ENCODE measurements at places on chromosomes 2 and 18.

- H3K4me1 ChIP-seq, result no peaks in the 10 kb centered on the region
- no peak for DNase-seq
- no peaks in the 10 kb centered on the region for H3K36me3 ChIP-seq
- no peaks in the 10 kb centered on the region for H3K27me3 ChIP-seq
- H3K4me3 ChIP-seq, result no peak overlapping the region
Measured at GRCh38 chr2:45119038-45119437, 109.8 kb upstream of the SIX2 start.

DNA sequence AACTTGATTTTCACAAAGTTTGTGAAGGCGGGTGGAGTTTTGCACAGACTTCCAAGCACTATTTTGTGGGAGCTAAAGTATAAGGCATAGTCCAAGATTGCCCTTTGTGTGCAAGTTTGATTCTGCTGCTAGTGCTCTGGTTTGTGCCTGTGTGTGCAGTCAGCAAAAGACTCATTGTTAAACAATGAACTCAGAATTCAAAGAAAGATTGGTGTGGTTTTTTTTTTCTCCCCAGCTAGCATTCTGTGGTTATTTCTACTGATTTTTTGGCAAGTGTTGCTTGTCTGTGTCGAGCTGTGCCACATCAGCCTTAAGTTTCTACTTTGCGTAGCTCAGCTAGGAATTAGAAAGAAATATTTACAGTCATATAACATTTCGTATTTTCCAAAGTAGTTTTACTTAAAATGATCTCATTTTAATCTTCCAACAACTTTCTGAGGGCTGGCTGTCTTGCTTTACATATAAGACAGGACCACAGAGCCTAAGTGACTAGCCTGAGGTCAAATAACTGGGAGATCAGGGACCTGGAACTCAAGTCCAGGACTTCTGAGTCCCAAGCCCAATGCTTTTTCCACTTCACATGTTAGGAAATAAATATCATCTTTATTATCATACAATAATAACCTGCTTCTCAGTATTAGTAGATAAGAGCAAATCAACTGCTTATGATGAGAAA, 69.8 kb downstream of the BABAM2 start:
- H3K4me3 ChIP-seq, result peak overlapping the region; percentile 24
- H3K27ac ChIP-seq, result peak overlapping the region; percentile 90
- no peak for DNase-seq
- H3K36me3 ChIP-seq, result no peaks in the 10 kb centered on the region
- H3K4me1 ChIP-seq, result peaks cover 32% of the 10 kb centered on the region
- no peaks in the 10 kb centered on the region for H3K27me3 ChIP-seq

DNA sequence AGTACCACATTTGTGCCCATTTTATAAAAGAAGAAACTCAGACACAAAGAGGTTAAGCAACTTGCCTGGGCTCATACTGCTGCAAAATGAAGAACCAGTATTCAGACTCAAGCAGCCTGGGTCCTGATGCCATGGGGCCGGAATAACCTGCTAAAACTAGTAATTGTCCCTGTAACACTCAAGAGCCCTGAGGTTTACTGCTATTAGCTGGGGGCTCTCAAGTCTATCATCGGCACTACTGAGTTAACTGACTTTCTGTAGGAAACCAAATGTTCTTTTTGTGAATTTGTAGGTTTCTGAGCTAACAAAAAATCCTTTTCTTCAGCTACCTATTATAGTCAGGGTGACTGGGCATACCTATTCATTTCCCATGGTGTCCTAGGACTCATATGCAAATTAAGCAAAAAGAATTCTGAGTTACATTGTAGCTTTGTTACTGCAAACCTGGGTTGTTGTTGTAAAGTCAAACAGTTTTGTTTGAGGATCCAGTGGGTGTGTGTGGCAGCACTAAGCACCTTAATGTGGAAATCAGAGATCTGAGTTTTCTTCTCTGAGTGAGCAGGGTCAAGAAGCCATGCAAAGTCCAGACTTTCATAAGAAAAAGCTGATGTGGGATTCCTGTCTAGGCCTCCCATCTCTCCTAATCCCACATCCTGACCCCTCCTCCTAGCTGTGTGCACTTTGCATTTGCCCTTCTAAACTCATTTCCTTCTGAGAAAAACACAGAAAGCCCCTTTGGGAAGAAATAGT, 72.4 kb upstream of the TNP1 start:
- H3K27me3 ChIP-seq, result no peaks in the 10 kb centered on the region
- no peaks in the 10 kb centered on the region for H3K36me3 ChIP-seq
- DNase-seq, result no peak
- H3K4me1 ChIP-seq, result peaks cover 14% of the 10 kb centered on the region
- no peak overlapping the region for H3K4me3 ChIP-seq

DNA sequence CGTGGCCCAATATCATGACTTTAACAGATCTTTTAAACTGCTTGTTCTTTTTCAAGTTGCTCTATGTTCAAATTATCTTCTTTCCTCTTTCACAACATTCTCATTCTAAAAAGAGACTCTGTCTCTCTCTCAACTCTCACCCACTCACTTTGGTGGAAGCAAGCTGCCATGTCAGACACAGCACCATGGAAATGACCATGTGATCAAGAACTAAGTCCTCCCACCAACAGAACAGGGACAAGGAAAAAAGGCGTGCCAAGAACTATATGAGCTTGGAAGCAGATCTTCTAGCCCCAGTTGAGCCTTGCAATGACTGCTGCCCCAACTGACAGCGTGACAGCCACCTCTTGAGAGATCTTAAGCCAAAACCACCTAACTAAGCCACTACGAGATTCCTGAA, 23.9 kb downstream of the BAZ2B start:
- peaks cover 11% of the 10 kb centered on the region for H3K36me3 ChIP-seq
- peaks cover 7% of the 10 kb centered on the region for H3K4me1 ChIP-seq
- no peak for DNase-seq

- H3K27ac ChIP-seq, result peak overlapping the region; percentile 27
- no peak for DNase-seq
- H3K4me3 ChIP-seq, result no peak overlapping the region
- peaks cover 2% of the 10 kb centered on the region for H3K36me3 ChIP-seq
- no peaks in the 10 kb centered on the region for H3K27me3 ChIP-seq
Measured at GRCh38 chr2:224109751-224110150, 70.7 kb upstream of the SERPINE2 start.

DNA sequence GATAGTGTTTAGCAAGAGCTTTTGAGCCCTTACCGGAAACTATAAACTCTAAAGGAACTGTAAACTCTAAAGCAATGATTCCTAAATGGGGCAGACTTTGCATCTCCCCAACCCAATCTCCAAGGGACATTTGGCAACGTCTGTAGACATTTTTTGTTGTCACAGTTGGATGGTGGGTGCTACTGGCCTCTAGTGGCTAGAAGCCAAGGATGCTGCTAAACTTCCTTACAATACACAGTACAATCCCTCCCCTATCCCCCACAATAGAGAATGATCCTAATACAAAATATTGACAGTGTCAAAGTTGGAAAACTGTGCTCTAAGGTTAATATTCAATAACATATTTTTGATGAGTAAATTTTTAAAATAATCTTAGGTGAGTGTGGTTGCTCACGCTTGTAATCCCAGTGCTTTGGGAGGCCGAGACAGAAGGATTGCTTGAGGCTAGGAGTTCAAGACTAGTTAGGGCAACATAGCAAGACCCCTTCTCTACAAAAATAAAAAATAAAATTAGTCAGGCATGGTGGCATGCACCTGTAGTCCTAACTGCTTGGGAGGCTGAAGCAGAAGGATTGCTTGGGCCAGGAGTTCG, 66.7 kb downstream of the PTPN4 start:
- no peak overlapping the region for H3K27ac ChIP-seq
- H3K27me3 ChIP-seq, result no peaks in the 10 kb centered on the region
- peaks cover 6% of the 10 kb centered on the region for H3K4me1 ChIP-seq
- H3K36me3 ChIP-seq, result peaks cover 21% of the 10 kb centered on the region

DNA sequence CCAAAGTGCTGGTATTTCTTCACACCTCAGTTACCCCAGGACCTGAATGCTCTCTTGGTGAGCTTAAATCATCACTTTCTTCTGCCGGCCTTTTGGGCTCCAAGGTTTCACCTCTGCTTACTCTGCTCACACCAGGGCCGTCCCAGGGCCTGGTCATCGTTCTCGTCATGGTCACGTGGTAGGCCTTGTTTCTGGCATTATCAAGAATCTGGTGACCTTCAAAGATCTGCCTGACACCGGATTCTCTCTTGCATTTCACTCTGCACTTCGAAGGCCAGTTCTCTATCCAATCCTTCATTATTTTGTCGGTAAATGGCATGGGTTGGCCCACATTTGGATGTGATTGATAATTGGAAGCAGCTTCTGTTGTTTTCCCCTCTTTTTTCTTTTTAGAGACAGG, 80.5 kb downstream of the HRH4 start:
- no peak overlapping the region for H3K27ac ChIP-seq
- H3K36me3 ChIP-seq, result no peaks in the 10 kb centered on the region
- H3K4me3 ChIP-seq, result no peak overlapping the region
- H3K27me3 ChIP-seq, result no peaks in the 10 kb centered on the region
- DNase-seq, result no peak

DNA sequence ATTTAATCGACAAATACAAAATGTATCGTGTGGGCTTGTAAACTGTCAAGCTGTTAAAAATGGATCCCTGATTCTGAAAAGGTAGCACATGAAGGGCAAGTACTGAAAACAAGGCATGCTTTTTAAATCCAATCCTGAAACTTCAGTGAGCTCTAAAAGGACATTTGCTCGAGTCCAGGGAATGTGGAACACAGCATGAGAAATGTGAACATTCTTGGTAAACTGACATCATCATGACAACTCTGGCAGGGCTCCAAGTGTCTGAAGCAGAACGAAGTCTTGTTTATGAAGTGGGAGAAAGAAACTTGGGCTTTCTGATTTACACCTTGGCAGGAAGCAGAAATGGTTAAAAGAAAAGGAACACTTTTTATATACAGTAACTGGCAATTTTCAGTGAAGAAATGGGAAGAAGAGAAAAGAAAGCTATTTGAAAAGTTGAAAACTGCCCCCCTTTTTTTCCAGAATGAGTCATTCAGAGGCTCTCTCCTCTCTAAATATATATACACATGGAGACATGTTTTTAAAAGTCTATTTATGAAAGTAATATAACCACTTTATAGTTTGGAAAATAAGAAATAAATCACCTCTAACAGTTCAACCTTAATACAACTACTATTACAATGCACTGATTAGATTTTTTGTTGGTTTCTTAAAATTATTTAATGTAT, 120.8 kb downstream of the GAREM1 start:
- no peak overlapping the region for H3K4me3 ChIP-seq
- no peak for DNase-seq
- H3K27ac ChIP-seq, result no peak overlapping the region
- no peaks in the 10 kb centered on the region for H3K36me3 ChIP-seq

- H3K27ac ChIP-seq, result no peak overlapping the region
- DNase-seq, result no peak
- no peaks in the 10 kb centered on the region for H3K36me3 ChIP-seq
- H3K4me1 ChIP-seq, result no peaks in the 10 kb centered on the region
Measured at GRCh38 chr18:9022397-9023155, 79.9 kb upstream of the NDUFV2 start.

GRCh38 chr2:48319863-48320262, 210.1 kb upstream of the STON1 start:
- H3K36me3 ChIP-seq, result peaks cover 6% of the 10 kb centered on the region
- no peaks in the 10 kb centered on the region for H3K27me3 ChIP-seq
- H3K4me3 ChIP-seq, result no peak overlapping the region
- H3K4me1 ChIP-seq, result peaks cover 44% of the 10 kb centered on the region
- DNase-seq, result no peak
- H3K27ac ChIP-seq, result no peak overlapping the region

DNA sequence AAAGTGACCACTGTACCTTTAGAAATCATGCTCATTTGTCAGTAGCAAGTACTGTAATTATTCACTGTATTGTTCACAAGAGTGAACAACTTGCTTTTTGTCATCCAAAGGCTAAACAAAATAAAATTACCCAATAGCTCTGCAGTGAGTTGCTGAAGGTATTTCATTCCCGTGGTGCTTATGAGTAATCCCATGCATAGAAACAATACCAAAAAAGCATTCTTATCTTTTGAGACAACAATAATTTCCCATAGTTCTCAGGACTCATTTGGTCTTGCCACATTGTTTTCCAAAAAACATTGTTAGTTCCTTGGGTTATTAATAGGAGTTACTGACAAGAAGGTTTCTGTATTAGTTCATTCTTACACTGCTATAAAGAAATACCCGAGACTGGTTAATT, 503.2 kb upstream of the FAM98A start:
- DNase-seq, result no peak
- H3K27ac ChIP-seq, result no peak overlapping the region
- peaks cover 5% of the 10 kb centered on the region for H3K4me1 ChIP-seq
- H3K4me3 ChIP-seq, result no peak overlapping the region
- H3K27me3 ChIP-seq, result no peaks in the 10 kb centered on the region

DNA sequence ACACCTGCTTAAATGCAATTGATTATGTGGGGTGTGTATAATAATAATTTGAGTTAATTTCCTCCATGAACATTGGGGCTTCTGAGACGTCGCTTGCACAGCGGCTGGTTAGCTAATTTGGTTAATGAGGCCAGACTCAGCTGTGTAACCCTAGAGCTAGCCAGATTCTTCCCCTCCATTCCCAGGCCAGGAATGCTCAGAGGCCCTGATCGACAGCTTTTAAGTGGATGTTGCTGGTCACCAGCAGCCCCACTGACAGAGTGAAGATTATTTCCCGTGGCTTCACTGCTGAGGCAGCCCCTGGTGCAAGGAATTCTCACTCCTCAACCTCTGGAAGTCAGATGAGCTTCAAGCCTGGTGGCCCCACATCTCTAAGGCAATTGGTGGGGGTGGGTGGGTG, 12.4 kb upstream of the EPAS1 start:
- H3K36me3 ChIP-seq, result no peaks in the 10 kb centered on the region
- no peak overlapping the region for H3K27ac ChIP-seq
- no peaks in the 10 kb centered on the region for H3K4me1 ChIP-seq
- H3K4me3 ChIP-seq, result no peak overlapping the region
- peaks cover 25% of the 10 kb centered on the region for H3K27me3 ChIP-seq

DNA sequence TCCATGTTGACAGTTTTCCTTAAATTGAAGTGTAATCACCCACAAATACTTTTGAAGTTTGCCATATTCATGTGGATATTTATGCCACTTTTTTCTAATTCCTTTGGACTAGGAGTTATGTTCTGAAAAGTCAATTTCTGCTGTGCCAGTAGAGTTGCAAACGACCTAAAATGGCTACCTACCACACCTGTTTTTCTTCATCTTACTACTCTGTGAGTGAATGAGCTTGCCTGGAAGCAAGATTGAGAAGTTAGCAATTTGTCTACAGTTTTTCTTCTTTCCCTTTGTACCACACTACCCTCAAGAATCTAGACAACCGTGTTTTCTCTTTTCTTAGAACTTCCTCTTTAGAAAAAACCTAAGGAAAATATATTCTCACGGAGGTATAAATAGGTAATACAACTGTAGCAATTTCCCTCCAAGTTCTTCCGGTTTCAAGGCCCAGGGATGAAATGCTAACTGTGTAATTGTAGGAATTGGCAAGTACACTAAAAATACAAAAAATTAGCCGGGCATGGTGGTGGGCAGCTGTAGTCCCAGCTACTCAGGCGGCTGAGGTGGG, 7.3 kb upstream of the SLC39A10 start:
- no peak overlapping the region for H3K27ac ChIP-seq
- no peaks in the 10 kb centered on the region for H3K27me3 ChIP-seq
- peaks cover 6% of the 10 kb centered on the region for H3K4me1 ChIP-seq

Measured in neural crest cell (in vitro differentiated cells).